Fibroblast of lung (primary cell): ENCODE measurements at places on chromosomes 3 and 15. TPM values are rescaled to one million over a fixed set of nuclear protein-coding genes. Genes with fewer than 3 reads are reported as not detected.

GRCh38 chr3:29317659-29318173, 36.8 kb downstream of the RBMS3 start:
- DNase-seq: peak; percentile 61

DNA sequence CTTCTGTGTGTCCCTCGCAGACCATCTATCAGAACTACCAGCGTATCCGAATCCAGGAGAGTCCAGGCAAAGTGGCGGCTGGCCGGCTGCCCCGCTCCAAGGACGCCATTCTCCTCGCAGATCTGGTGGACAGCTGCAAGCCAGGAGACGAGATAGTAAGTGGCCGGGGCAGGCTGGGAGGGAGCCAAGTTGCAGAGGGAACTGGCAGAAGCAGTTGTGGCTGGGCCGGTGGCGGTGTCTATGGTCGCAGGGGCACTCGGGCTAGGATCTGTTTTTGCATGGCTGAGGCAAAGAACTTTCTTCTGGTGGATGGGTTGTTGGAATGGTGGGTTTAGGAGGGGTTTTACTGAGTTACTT, 10.1 kb downstream of the MCM2 start:
- DNase-seq: no peak

DNA sequence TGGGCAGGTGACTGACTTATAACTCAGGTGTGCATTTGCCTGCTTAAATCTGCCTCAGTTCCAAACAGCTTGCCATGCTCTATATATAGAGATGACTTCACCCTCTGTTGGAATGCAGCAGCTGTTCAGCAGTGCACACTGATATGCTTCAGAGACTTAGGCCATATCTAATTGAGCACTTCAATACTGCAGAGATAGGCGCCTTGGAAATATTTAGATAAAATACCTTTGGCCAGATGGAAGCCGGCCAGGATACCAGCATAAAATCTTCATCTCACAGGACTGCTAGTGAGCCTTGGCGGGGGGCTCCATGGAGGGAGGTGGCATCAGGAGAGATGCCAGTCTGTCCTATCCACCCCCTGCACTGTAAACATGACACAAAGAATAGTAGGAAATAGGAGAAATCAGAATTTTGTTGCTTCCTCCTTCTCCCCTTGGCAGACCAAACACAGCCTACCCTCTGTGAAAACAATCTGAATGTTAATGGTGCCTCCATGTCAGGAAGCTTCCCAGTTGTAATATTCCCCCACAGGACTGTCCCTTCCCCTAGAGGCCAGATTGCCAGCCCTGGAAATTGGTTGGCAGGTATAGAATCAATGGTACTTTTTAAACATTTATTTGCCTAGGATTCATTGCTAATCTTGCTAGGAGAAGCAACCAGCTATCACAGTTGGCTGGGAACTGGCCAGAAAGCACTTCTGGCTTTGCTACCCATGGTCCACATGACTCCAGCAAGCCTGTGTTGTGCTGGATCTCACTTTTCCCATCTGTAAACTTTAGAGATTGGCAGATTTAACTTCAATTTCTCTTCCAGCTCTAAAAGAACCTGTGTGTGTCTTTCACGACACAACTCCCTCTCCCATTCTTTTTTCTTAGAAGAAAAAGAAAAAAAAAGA, 215.5 kb upstream of the KCNMB2 start:
- DNase-seq: peak; percentile 86

DNA sequence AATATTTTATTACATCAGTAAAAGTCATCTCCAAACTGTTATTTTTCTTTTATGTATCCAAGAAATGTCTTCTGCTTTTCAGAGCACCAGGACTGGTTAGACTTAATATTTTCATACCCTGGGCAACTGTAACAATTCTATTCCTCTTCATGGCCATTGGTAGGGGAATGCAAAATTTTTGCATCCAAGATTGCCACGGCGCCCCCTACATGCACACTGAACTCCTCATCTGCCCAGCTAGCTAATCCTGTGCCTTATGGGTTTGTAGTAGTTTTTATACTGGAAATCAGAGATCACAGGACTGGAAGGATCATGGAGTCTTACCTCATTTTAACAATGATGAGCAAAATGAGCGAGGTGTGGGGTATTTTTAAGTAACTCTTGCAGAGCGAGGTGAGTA, 74.2 kb downstream of the CRTC3 start:
- DNase-seq: peak; percentile 37

DNA sequence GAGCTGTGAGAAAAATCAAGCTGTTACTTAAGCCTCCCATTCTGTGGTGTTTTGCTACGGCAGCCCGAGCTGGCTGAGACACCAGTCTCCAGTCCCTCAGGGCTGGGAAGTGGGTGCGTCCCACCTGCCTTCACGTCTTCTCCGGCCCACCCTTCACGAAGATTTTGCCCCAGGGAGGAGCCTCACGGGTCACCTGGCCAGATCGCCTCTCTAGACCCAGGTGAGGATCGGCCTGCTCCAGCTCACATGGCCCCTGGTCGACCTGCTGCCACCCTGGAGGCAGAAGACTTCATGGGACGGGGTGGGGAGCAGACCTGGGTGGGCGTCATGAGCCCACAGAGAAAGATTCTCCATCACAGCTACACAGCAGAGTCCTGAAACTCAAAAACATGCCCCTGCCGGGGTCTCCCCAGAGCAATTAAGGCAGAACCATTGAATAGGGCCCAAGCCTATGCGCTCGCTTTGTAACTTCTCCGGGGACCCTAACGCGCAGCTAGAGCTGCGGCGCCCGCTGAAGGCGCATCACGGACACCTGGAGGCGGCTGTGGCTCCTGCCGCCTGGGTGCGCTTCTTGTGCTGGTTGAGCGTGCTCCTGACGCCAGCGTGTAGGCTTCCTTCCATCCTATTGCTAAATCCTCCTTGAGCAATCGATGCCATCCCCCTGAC, 92.6 kb upstream of the ALDH1A3 start:
- no peak for DNase-seq

DNA sequence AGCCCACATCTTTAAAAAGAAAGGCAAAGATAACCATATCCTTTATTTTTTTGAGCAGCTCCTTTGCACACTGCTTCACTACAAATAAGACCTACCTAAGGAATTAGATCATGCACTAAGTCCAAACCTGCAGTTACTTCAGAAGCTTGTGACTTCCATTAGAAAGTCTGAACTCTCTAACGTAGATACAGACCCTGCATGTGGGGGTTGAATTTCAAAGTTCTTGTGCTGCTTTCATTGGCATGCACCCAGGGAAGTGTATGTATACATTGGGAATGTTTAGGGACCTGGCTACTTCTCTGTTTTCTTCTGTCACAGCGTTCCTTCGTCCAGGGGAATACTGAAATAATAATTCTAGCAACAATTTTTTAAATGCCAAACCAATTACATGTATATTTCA, 185.2 kb upstream of the IL12A start:
- peak; percentile 56 for DNase-seq

DNA sequence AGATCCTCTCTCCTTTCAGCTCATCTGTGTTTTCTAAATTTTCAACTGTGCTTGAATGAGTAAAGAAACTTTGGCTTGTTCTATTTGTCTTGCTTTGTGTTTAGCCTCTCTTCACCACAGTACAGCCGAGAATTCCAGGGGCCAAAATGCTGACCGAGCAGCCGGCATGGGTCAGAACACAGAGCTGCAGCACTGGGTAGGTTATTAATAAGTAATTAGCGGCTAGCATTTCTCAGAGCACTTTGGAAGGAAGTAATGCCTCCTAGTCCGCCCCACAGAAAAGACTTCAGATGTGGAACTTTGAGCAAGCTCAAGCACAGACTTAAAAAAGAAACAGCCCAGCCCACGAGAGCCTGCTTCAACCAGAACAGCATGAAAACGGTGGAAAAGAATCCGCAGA, 343.9 kb downstream of the ARRDC4 start:
- no peak for DNase-seq

SLC24A5 gene
- not detected in 2 replicates for total RNA-seq
